ENCODE measurements at places on chromosomes 11 and 22.

DNA sequence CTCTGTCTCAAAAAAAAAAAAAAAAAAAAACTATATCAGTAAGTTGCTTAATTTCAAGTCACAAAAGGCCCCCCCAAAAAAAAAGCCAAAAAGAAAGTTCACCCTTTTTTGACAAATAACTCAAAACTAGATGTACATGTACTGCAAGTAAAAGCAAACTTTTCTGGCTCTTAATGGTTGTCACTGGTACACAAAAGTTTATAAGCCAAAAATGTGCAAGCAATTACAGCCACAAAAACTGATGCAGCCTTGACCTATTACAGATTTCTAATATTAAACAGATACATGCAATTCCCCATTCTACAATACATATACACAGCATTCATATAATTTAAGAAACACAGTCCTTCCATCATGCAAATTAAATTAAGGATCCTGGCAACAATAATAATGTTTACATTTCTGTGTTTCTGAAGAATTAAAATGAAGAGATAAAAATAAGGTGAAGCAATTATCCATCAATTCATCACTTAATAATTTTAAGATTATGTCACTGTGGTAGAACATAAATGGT lies 18.6 kb downstream of the PICALM start:
- no peak for DNase-seq

- DNase-seq: no peak
Measured at GRCh38 chr11:86916330-86916729, 38.9 kb downstream of the FZD4 start.

- no peak for DNase-seq
Measured at GRCh38 chr22:44703255-44703870, 1.4 kb downstream of the PRR5 start.

DNA sequence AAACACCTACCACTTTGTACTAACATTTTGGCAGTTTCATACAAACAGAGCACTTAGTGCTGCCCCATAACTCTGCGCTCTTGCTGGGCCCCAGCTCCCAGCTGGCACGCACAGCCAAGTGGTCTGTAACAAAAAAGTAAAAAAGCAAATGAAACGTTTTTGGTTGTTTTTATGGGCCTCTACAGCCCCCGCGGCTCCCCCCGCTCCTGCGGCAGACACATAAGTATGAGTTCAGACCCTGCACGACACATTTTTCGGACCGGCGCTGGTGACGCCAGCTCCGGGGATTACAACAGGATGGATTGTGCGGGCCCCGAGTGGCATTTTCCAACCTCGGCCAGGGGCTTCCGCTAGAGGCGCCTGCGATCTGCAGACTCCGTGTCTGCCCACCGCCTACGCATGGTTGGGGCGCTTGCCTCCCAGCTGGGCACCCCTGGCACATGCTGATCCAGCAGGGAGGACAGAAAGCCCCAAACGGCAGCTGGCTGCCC lies 418.2 kb downstream of the SOX6 start:
- DNase-seq: no peak

- no peak for DNase-seq
Measured at GRCh38 chr11:122754553-122755322, 83.6 kb upstream of the CRTAM start.

- no peak for DNase-seq
Measured at GRCh38 chr11:64148917-64149617, 16.8 kb downstream of the MACROD1 start.

DNA sequence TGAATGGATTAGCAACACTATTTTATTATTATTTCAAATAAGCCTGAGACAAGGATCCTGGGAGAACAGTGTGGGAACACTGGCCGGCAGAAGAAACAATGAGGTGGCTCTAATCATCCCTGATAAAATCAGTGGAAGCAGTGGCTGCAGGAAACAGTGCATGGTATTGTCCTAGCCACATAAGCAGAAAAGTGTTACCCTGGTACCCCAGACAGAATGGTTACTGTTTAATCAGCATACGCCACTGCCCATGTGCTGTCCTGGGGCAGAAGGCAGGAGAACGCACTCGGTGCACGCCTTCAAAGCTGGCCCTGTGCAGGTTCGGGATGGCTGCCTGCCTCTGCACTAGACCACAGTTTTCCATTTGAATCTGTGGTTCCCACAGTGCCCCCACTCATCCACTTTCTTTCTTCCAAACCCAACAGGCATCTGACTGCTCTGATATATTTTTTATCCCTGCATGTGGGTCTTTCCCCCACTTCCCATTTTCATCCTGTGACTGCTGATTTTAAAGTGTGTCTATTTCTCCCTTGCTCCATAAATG lies 25.7 kb downstream of the OPCML start:
- DNase-seq: no peak

DNA sequence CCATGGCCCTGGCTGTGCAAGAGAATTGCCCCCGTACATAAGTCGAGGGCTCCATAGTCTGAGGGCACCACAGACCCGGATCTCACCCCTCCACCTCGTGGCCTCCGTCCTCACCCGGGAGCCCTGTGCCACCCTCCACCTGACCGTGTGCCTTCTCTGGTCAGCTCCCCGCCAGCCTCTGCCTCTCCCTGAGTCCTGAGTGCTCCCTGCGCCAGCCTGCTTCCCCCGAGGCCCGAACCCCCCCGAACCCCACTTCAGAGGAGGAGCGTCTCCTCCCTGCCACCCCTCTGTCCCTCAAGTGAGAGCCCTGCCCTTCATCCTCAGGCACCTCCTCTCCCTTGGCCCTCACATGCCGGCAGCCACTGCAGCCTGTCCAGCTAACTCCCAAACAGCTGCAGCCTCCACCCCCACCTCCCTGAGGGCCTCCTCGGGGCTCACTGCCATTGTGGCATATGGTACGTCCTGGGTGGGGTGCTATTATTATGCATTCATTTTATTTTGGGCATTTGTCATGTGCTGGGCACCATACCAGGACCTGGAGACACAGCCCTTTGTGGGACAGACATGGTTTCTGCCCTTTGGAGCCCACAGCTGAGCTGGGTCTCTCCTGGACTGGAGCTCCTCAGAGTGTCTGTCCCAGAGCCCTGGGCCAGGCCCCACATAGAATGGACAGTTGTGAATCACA lies 67.2 kb downstream of the MYO7A start:
- no peak for DNase-seq

DNA sequence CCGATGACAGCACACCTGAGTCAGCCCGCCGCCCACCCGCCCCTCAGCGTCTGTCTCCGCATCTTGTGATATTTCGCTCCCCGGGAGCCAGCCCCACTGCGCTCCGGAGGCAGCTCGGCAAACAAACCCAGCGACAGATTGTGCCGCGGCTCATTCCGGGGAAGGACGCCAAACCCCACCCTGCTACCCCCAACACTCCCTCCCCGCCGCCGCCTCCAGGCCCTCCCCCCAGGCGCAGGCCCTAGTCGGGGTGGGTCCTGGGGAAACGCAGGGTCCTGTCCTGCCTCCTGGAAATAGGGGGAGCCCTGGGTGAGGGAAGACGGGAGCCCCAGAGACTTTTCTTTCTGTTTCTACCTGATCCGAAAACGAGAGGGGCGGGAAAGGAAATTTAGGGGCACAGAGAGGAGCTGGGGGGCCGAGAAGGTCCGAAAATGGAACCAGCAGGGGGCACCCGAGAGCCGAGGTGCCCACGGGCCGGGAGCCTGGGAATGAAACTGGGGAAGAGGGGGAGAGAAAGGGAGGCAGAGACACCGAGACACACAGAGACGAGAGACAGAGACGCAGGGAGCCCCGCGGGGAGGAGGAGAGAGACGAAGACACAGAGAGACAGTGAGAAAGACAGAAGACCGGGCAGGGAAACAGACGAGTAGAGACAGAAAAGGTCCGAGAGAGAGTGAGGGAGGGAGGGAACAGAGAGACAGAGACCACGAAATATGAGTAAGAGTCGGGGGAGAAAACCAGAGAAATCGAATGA lies 1.7 kb upstream of the RTN4RL2 start:
- DNase-seq: no peak

GRCh38 chr11:119795231-119795630 lies 66.2 kb upstream of the NECTIN1 start:
- no peak for DNase-seq

DNA sequence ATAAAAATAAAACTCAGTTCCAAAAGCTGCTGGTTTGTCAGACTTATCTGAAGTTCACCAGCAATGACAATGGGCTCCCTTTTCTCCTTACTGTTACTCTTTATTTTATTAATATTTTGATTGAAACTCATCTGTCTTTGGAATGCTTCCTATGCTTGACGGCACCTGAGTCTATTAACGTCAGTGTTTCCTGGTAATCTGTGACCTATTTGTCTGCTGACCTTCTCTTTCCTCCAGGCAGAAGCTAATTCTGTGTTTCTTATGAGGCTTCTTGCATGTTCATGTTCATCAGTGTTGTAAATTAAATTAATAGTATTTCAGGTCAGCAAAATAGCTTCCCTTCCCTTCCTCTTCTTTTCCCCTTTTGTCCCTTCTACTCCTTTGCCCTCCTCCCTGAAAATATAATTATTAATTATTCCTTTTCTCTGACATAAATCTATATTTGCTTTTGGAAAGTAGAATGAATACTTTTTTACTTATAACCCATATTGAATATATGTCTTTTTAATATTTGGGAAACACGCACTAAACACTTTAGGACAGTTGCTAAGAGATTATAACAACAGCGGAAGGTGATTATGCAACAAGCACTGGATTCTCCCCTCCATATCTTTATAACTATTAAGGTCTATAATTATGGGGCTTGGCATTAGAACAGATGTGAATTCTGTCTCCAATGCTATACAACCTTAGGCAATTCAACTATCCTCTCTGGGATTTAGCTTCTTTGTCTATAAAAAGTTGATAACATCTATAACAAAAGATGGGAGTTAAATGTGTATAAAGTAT lies 32.1 kb upstream of the PCF11 start:
- no peak for DNase-seq

DNA sequence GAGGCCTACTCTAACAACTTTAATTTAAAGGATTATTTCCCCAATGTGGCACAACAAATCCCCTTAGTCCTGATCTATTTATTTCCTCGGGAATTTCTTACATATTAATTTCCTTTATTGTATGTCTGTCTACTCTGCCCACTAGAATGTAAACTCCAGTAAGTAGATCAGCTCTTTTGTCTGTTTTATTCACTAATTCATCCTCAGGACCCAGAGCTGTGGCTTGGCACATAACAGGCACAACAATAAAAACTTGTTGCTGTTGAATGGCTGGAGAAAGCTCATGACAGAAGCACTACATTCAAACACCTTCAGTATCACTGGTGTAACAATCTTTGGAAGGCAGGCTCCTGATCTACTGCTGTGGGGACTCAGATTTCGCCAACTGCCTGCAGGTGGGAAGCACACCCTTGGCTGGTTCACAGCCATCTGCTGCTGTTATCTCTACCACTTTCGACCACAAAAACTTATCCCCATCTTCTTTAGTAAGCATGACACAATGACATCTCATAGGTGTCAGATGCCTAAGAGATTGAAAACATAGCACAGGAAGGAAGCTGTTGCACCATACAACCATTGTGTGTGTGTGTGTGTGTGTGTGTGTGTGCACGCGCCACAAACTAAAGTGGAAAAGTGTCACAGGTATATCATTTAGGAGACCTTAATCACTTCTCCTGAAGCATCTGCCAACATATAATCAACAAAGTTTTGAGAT lies 11.9 kb downstream of the HIRA start:
- DNase-seq: no peak

DNA sequence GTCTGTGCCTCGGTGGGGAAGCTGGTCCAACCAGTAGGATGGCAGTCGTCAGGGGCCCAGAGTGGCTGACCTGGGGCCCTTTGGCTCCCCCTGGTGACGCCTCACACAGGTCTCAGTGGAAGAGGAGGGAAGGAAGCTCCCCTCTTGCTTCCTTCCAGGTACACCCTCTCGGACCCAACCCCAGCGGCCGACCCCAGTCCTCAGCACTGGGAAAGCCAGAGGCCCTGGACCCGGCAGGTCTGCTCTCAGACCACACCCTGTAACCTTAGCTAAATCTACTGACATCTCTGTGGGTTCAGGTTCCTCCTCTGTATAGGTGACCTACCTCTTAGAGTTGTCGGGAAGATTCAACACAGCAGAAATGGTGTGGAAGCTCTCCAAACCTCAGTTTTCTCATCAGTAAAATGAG lies 3.4 kb upstream of the SCUBE1 start:
- peak; percentile 23 for DNase-seq

GRCh38 chr22:45136594-45136993 lies 27.1 kb upstream of the NUP50 start:
- DNase-seq: no peak

DNA sequence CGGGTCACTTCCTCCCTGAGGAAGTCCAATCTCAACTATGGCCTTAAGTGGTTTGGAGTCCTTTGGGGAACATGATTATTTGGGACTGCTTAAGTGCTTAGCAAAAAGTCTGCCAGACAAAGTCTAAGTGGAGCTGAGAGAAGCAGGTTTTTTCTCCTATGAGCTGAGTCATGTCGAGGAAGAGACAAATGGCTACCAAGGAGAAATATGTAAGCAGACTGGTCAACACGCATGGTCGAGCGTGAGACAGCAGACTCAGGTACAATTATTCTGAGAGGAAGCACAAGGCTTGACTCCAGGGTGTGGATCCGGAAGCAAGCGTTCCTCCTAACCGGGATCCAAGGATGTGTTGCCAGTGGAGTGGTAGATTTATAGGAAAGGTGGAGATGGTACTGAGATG lies 30.6 kb downstream of the UBASH3B start:
- DNase-seq: no peak

- DNase-seq: no peak
Measured at GRCh38 chr11:2923446-2924375, 5.5 kb downstream of the PHLDA2 start.

DNA sequence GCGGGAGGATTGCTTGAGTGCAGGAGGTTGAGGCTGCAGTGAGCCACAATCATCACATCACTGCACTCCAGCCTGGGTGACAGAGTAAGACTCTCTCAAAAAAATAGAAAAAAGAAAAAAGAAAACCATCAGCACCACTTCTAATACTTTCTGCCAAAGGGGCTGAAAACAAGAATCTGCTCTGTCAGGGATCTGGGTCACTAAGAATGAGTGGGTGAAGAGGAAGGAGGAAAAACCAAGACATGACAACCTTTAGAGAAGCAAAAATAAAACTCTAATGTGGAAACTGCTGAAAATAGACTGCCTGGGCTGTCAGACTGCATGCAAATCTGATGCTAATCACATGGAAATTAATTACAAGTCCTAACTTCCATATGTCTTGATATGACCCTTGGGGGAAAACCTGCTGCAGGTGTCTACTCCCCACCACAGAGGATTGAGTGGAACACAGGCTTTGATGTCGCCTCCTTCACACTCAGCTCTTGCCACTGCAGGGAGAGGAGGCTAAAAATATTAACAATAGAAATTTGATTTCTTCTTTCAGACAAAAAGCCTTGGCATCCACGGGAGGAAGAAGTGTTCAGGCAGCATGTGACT lies 62.5 kb upstream of the CRTAM start:
- DNase-seq: no peak

- no peak for DNase-seq
Measured at GRCh38 chr11:32438346-32438865, 3.1 kb upstream of the WT1 start.

DNA sequence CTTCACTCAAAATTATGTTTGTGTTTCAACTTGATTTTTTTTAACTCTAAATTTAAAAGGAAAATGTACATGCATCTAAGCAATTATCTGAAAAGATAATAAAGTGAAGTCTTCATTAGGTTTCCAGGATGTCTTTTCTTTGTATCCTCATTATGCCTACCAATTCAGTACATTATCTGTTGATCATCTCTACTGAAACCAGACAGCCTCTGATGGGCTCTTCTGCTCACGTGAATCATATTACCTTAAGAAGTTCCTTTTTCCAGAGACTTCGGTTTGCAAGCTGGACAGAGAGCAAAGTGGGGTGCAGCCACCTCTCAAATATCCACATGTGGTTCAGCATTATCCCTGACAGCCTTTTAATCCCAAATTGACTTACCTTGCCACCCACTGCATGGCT lies 158.4 kb downstream of the CADM1 start:
- no peak for DNase-seq

- no peak for DNase-seq
Measured at GRCh38 chr11:2700415-2701211, 819 bp upstream of the KCNQ1OT1 start.
